ENCODE measurements at places on chromosomes 6 and 20.

- peak overlapping the region; percentile 51 for H3K4me3 ChIP-seq
- no peaks in the 10 kb centered on the region for H3K27me3 ChIP-seq
- peaks cover 12% of the 10 kb centered on the region for H3K4me1 ChIP-seq
- no peaks in the 10 kb centered on the region for H3K36me3 ChIP-seq
- no peak overlapping the region for H3K27ac ChIP-seq
These were observed 2.0 kb downstream of the FNDC1 start for GRCh38 chr6:159170999-159171712.

GRCh38 chr6:158831571-158831970 lies 12.4 kb upstream of the EZR start:
- DNase-seq = no peak
- H3K27me3 ChIP-seq = no peaks in the 10 kb centered on the region
- H3K36me3 ChIP-seq = no peaks in the 10 kb centered on the region
- H3K4me3 ChIP-seq = no peak overlapping the region
- no peaks in the 10 kb centered on the region for H3K4me1 ChIP-seq

DNA sequence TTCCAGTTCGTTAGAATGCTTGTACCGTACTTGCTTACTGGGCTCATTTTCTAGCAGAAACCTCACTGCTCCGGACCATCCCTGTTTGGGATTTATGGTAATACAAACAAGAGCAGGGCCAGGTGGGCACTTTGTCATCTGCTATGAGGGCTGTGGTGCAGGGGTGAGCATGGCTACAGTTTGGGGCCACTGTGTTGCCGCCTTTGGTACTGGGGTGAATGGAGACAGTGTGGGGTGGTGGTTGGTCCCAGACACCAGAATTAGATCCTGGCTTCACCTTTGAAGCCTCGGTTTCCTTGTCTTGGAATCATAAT lies 95.0 kb downstream of the TOX2 start:
- H3K4me1 ChIP-seq = peaks cover 2% of the 10 kb centered on the region
- no peaks in the 10 kb centered on the region for H3K36me3 ChIP-seq
- no peak overlapping the region for H3K4me3 ChIP-seq
- no peak for DNase-seq

DNA sequence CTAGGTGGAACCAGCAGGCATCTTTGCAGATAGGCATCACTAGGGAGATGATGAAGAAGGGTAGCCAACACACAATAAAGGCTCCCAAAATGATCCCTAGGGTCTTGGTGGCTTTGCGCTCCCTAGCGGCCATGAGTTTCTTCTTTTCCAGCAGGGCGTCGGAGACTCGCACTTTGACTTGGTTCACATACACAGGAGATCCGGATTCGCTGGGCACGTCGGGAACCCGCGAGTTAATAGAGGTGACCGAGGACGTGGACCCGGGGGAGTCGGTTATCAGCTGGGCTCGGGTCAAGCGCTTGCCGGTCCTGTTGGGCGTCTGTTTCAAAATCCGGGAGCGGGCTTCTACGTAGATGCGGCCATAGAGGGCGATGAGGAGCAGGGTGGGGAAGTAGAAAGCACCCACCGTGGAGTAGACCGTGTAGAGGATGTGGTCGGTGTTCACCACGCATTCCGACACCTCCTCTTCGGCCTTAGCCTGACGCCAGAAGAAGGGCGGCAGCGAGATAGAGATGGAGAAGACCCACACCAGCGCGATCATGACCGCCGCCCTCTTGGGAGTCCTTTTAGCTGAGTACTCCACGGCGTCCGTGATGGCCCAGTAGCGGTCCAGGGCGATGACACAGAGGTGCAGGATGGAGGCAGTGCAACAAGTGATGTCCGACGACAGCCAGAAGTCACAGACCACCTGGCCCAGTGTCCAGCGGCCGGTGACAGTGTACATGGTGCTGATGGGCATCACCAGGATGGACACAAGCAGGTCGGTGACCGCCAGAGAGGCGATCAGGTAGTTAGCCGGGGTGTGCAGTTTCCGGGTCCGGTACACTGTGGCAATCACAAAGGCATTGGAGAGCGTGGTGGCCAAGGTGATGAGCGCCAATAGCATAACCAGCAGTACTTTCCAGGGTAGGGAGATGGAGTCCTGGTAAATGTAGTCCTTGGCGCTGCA lies 658 bp downstream of the HTR1B start:
- no peaks in the 10 kb centered on the region for H3K36me3 ChIP-seq
- peak; percentile 73 for DNase-seq

DNA sequence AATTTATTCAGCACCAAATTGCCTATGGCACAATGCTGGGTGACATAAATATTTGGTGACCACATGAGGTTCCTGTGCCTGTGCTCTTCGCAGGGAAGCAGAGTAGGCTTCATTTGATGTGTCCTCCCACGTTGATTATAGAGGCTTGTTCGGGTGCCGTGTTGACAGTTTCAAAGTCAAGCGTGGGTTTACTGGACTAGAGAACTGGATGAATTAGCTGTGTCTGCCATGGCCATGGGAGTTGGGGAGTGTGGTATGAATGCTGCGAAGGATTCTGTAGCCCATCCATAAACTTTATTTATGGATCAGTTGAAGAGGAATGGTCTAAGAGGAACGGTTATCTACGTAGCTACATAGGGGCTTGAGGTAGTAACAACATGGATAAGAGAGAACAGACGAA lies 11.0 kb downstream of the CD109 start:
- H3K27ac ChIP-seq = no peak overlapping the region
- no peak for DNase-seq
- no peaks in the 10 kb centered on the region for H3K27me3 ChIP-seq
- H3K4me3 ChIP-seq = no peak overlapping the region
- H3K36me3 ChIP-seq = peaks cover 9% of the 10 kb centered on the region
